ENCODE measurements at places on chromosomes 4 and X. TPM values are rescaled to one million over a fixed set of nuclear protein-coding genes. Genes with fewer than 3 reads are reported as not detected.

Gene TAF7L
- 0.26 TPM for total RNA-seq

Gene IL13RA2
- total RNA-seq = not detected

Gene KIAA1210
- total RNA-seq = not detected

Gene DMRTC1
- not detected for total RNA-seq

Gene UGT2B11
- not detected for total RNA-seq

- no peak for DNase-seq
These were observed 59.4 kb upstream of the ARSJ start for GRCh38 chr4:114038762-114039387.

GRCh38 chr4:100422894-100423293 is 94.9 kb downstream of the EMCN start:
- DNase-seq = no peak

DNA sequence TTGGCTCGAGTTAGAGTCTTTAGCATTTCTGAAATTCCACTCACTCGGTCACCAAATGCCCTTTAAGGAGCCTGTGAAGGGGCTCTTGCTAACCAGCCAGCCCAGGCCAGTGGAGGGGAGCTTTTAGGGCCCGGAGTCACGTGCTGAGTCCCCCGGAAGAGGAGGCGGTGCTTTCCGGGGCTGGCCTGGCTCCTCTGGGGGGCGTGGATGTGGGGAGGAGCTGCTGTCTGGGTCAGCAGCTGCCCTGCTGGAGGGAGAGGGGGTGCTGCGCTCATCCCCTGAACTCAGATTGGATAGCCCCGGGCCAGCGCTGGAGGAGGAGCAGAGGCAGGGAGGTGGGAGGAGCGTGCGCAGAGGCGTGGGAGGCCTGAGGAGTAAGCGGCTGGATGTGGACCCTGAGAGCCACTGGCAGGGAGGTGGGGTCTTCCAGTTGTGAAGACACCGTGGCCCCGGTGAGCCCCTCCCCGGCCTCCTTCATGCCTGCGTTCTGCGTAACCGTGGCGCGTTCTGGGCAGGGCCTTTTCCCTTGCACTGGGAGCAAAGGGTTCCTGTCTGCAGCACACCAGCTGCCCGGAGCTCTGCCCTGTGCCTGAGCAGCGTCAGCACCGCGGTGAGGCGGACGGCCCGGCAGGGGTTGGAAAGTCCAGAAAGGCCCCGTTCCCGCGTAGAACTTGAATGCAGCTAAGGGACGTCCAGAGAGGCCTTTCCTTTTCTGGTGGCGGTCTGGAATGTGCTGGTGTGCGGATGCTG is 19.7 kb downstream of the MAEA start:
- peak; percentile 93 for DNase-seq

DNA sequence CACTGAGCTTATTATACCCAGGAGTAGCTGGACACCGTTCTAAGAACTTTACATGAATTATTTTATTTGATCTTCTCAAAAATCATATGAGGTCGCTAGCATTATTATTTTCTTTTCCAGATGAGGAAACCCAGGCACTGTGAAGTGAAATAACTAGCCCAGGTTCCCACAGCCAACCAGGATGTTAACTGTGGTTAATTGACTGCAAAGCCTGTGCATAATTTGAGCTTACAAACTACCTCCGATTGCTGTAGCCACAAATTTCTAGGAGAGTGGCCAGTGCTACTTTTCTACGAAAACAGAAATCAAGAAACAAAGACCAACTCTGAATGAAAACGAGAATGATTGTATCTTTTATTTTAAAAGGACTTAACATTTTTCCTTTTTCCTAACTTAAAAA is 27.2 kb downstream of the SPRY1 start:
- DNase-seq = no peak

DNA sequence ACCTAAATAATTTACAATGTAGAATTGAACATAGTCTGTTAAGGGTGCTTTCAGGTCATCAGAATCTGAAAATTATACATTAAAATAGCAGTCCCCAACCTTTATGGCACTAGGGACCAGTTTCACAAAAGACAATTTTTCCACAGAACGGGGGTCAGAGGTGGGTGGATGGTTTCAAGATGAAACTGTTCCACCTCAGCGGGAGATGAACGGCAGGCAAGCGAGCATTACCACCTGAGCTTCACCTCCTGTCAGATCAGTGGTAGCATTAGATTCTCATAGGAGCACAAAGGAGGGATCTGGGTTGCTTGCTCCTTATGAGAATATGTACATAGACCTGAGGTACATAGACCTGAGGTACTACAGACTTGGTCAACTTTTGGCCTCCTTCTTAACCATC is 29.0 kb downstream of the LRBA start:
- DNase-seq = no peak

DNA sequence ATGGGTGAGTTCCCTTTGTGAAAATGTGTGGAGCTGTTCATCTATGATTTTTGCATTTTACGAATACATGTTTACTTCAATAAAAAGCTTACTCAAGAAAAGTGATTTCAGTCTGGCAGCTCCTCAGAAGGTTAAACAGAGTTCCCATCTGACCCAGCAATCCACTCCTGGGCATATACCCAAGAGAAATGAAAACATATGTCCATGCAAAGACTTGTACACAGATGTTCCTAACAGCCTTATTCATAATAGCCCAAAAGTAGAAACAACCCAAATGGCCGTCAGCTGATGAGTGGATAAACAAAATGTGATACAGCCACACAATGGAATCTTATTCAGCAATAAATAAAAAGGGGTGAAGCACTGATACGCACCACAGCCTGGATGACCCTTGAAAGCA is 20.8 kb downstream of the CLCN4 start:
- DNase-seq = no peak

DNA sequence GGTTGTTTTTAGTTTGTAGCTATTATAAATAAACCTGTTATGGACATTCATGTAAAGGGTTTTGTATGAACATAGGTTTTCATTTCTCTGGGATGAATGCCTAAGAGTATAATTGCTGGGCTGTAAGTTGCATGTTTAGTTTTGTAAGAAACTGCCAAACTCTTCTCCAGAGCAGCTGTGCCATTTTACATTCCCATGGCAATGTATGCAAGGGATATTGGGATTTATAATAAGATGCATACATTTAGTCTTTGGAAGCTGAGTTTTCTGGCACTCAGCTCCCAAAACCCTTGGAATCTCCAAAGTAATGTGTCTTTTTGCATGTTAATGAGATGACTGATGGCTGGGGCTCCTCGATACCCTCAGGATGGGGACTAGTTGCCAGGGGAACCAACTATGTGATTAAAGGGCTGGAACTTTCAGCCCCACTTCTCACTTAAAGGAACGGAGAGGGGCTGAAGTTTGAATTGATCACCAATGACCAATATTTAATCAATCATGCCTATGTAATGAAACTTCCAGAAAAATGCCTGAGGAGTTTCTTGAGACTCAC is 44.0 kb downstream of the SERTM2 start:
- no peak for DNase-seq

- no peak for DNase-seq
These were observed 31.6 kb downstream of the UGDH start for GRCh38 chr4:39495446-39496213.

- no peak for DNase-seq
These were observed 1601.7 kb upstream of the TENM3 start for GRCh38 chr4:180641495-180641894.

GRCh38 chr4:7803371-7803770 is 136.3 kb downstream of the AFAP1 start:
- peak; percentile 80 for DNase-seq

- DNase-seq = no peak
These were observed 149.5 kb downstream of the GC start for GRCh38 chr4:71634364-71634763.

DNA sequence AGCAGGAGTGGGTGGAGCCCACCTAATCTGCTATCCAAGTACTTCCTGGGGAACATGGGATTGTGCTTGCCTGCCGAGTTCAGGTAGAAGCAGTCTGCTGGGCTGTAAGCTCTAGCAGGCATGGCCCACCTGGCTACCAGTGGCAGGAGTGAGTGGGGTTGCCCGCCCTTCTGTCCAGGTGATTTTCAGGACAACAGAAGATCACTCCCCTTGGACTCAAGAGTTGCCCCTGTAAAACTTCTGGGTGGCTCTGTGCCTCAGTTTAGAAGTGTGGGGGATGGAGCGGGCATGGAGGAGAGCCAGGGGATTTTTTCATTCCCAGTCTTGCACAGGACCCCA is 43.5 kb downstream of the NDST3 start:
- no peak for DNase-seq

DNA sequence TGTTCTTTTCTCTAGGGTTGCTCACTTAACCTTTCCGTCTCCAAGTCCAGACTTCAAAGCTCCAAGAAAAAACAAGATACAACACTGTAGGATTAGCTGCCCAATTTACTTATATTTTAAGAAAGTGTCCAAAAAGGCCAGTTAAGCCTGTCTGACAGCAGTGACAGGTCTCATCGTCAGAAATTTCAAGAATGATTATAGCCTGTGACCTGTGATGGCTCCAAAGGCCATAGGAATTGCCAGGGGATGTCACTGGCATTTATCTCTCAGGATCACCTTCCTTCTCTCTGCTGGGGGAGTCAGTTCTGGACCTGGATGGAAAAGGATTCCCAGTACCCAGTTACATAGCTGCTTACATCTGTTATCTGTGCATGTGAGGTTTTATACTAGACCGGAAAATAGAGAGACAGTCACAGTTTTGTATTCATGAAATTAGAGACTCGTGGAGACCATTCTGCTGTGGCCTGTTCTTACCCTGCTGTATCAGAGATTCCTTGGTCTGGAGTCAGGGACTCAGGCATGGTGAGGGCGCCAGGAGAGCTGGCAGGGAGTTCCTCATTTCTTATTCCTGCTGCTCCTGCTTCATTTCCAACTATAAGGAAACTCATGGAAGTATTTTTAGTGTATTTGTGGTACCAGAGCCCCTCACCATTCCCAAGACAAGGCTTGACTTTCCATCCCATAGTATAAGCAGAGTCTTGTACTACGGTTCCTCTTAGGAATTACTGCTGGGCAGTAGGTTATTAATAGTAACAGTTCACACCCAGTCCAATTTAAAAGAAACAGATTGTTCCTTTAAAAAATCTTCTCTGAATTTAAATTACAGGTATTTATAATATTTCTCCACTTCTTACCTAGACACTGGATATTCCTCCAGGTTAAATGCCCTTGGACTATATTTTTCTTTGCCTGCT is 220.8 kb downstream of the SHROOM3 start:
- no peak for DNase-seq

DNA sequence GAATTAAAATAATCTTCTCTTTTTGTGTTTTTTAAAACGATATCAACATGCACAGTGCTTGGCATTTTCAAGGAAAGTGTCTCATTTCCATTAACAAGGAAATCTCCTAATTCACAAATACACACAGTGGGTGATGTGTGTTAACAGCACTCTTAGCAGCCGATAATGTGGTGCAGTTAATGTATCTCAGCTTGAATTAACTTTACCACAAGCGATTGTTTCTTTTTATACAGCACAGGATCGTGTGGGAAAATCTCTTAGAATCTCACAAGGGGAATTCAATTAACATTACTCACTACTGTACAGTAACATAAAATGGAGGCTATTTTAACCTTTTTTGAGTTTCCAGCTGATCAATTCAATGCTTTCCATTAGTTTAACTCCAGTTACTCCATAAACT is 1841.9 kb downstream of the STIM2 start:
- no peak for DNase-seq

GRCh38 chrX:65920620-65921019 is 119.3 kb downstream of the VSIG4 start:
- DNase-seq = no peak

DNA sequence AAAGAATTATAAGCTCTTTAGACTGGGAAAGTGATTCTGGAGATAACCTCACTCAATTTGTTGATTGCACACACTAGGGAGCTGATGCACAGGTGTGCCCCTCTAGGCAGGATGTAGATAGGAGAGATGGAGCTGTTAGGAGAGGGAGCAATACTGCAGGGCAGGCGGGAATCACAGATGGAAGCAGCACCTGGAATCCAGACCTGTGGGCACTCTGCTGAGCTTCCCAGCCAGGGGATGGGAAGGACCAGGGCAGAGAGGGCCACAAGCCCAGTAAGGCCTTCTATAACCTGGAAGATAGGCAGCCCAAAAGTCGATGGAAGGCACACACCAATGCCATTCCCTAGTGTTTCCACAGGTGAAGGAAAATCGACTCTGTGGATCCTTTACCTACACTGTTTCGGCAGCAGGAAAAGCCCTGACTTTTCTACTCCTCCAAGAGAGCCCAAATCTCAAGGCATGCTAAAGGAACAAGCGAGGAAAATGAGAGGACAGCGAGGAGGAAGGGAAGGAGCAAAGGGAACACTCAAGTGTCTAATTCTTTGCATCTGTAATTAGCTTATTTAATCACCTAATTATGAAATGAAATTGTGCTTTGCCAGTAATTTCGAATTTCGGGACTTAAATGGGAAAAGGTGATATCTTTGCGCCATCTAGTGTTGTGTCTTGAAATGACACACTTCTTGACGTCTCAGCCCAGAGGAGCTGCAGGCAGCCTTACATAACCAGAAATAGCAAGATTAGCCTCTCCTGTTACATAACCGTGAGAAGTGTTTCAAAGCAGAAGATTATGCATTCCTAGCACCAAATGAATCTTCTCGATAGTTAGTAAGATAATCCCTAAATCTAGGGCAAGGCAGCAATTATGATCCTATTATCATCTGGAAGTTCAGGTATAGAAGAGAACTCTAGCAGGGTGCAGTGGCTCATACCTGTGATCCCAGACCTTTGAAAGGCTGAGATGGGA is 31.0 kb upstream of the TLR3 start:
- no peak for DNase-seq

DNA sequence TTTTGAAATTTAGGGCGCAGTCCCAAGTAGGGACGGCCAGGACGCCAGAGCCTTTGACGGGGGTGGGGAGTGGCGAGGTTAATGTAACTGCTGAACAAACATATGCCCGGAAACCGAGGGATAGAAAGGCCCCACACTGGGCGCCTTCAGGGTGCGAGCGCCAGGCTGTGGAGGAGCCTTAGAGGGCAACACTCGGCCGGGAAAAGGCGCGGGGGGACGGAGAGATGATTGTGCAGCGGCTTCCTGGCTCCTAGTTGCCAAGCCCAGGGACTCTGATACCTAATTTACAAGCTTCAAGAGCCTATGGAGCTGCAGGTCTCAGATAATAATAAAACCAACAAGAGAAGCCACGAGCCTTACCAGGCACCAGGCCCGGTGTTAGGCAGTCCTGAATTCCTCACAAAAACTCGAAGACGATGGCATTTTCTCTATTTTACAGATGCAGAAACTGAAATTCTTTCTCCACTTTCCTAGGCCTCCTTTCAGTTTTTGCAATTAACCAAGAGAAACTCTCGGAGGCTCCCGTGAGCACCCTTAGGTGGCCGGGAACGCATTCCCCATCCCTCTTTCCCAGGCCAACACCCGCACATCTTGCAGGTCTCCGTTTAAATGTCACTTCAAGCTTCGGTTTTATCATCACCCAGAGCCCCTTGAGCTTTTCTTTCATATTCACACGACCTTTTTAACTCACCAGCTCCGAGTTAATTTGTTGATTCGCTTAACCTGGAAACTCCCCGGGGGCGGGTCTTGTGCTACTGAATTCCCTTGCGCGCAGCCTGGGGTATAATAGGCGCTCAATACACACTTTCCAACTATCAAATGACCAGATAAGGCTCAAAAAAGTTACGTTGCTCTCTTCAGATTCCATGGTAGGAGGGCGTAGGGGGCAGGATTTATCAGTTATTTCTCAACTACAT is 6.4 kb upstream of the GSX2 start:
- DNase-seq = no peak
